ENCODE measurements at places on chromosomes 7 and 10. TPM values are rescaled to one million over a fixed set of nuclear protein-coding genes. Genes with fewer than 3 reads are reported as not detected.

- DNase-seq: no peak
Observed at GRCh38 chr7:125059861-125060456, 130.3 kb upstream of the POT1 start.

- DNase-seq: peak; percentile 12
Observed at GRCh38 chr10:24132741-24133140, 76.2 kb upstream of the KIAA1217 start.

- no peak for DNase-seq
Observed at GRCh38 chr7:122676466-122676865, 22.5 kb downstream of the RNF133 start.

GRCh38 chr7:47327346-47327697 is 254.6 kb downstream of the TNS3 start:
- no peak for DNase-seq

Gene VWA2
- total RNA-seq: 2.2 TPM

DNA sequence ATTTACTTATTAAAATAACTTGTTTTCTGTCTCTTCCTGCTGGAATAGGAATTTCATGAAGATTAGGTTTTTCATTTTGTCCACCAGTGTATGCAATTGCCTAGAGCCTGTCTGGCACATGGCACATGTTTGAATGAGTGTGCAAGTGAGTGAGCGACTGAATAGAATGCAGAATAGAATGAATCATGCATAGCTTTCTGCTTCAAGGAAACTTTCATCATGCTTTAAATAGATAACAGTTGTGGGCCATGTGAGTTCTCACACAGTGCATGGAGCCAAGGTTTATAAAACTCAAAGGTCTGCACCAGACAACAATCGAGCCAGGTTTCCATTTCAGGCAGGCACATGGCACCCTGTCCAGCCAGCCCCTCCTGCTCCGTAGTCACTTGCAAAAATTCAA is 74.2 kb upstream of the HECW1 start:
- no peak for DNase-seq

All from kidney epithelial cell (primary cell).